K562 (cell line): ENCODE measurements at places on chromosomes 6 and 20. TPM values are rescaled to one million over a fixed set of nuclear protein-coding genes. Genes with fewer than 3 reads are reported as not detected.

The MRPL14 gene
- 143 and 149 TPM in 2 replicates for total RNA-seq

The DCDC2 gene
- 0.04 TPM in 1 of 2 replicates, not detected in the other for total RNA-seq

The CARMIL1 gene
- 0.13 TPM in 2 replicates for total RNA-seq

The ULBP3 gene
- total RNA-seq = 0.38 TPM in 1 of 2 replicates, not detected in the other

The GMDS gene
- 19.3 and 19.9 TPM in 2 replicates for total RNA-seq

The CALHM5 gene
- 0.02 and 0.04 TPM in 2 replicates for total RNA-seq

The GABRR1 gene
- not detected in 2 replicates for total RNA-seq

The SMLR1 gene
- total RNA-seq = 0.07 TPM in 1 of 2 replicates, not detected in the other

The SCUBE3 gene
- total RNA-seq = 0.02 TPM in 1 of 2 replicates, not detected in the other

DNA sequence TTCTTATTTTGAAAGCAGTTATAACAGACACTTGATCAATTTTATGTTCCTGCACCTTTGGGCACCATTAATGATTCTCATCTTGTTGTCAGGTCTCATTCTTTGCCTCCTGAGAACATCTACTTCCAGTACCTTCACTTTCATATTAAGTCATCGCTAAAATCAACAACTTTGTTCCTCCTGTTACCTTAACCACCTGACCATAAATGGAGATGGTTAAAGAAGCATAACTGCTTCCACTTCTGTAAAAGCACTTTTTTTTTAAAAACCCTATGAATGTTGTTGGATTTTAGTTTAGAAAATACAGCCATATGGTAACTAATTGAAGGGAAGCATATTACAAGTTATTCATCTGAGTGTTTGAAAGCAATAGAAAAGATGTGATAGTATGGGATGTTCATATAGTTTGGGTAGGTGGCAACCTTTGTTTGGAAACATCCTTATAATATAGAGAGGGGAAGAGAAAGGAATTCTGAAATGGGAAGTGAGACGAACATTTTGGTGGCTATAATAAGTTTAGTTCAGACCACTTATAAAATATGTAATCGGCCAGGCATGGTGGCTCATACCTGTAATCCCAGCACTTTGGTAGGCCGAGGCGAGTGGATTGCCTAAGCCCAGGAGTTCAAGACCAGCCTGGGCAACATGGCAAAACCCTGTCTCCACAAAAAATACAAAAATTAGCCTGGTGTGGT is 53.9 kb downstream of the AFG1L start:
- no peaks in the 10 kb centered on the region for H3K36me3 ChIP-seq
- H3K27me3 ChIP-seq = no peaks in the 10 kb centered on the region
- no peaks in the 10 kb centered on the region for H3K4me1 ChIP-seq
- no peak overlapping the region for H3K27ac ChIP-seq

DNA sequence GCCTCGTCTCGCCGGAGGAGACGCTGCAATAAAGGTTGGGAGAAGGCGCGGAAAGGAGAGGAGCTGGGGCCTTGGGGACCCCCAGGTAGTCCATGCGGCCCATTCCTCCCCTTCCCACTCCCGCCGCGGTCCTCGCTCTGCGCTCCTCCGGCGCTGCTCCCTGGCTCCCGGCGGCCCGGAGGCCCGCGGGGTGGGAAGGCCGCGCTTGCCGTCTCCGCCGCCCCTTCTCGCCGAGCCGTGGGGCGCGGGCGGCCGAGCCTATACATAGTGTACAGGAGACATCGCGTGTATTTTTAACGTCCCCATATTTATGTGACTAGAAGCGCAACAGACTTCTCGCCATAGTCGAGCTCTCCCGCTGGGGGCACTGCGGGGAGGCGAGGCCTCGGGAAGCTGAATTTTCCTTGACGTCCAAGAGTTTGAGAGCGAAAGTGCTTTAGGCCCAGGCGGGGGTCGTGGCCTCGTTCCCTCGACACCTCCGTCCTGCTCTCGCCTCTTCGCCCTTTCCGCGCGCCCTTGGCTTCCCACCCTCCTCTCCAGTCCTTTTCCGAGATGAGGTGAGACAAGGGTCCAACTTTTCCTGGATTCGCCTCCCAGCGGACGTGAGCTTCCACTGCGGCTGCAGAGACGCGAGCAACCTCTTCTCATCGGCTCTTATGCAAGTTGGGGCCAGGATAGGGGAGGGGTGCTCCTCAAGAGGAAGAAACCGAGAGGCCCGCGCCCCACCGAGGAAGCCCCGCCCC is 29.0 kb downstream of the SLC12A5 start:
- H3K27ac ChIP-seq = no peak overlapping the region
- no peaks in the 10 kb centered on the region; the same call in 2 of the 3 replicates for H3K4me1 ChIP-seq
- peaks cover 2% of the 10 kb centered on the region; the same call in 1 of the 2 replicates for H3K27me3 ChIP-seq
- DNase-seq = no peak
- H3K4me3 ChIP-seq = no peak overlapping the region

- no peak for DNase-seq
- no peak overlapping the region for H3K4me3 ChIP-seq
- H3K36me3 ChIP-seq = no peaks in the 10 kb centered on the region
- H3K27me3 ChIP-seq = no peaks in the 10 kb centered on the region
These were observed 542.2 kb downstream of the GRIK2 start for GRCh38 chr6:101935732-101936131.

GRCh38 chr20:53517146-53517545 is 76.5 kb downstream of the ZNF217 start:
- peaks cover 3% of the 10 kb centered on the region; the same call in 2 of the 3 replicates for H3K4me1 ChIP-seq
- no peak overlapping the region for H3K4me3 ChIP-seq
- peaks cover 7% of the 10 kb centered on the region; the same call in 2 of the 3 replicates for H3K27me3 ChIP-seq

DNA sequence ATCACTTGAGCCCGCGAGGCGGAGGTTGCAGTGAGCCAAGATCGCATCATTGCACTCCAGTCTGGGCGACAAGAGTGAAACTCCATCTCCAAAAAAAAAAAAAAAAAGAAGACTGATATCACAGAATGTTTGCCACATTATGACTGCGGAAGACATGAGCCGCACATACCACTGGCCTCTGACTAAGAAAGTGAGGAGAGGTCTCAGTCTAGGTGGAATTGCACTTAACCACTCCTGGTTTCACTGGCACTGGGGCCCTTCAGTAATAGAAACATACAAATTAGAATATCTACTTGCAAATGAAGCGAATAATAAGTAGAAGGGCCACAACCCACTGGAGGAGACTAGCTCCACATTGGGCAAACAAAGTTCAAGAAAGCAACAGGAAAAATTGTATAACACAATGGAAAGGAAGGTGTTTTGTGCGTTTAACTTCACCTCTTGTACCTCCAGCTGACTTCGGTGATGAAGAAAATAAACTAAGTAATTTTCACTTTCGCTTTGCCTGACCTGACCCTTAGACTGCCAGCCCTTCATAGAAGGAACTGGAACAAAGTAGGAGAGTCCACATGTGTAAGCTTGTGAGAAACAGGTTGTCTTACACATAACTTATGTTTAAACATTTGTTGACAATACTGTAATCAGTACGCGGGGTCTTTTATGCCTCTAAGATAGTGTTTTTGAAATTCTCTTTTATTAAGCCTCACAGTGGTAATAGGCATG is 147.5 kb upstream of the TSHZ2 start:
- no peaks in the 10 kb centered on the region for H3K36me3 ChIP-seq
- no peaks in the 10 kb centered on the region for H3K27me3 ChIP-seq

- H3K36me3 ChIP-seq = no peaks in the 10 kb centered on the region
- no peak for DNase-seq
- H3K27me3 ChIP-seq = no peaks in the 10 kb centered on the region
- no peak overlapping the region for H3K4me3 ChIP-seq
- no peak overlapping the region for H3K27ac ChIP-seq
These were observed 34.2 kb downstream of the ZNF391 start for GRCh38 chr6:27422651-27423332.

- H3K4me3 ChIP-seq = no peak overlapping the region
- no peak for DNase-seq
- no peak overlapping the region for H3K27ac ChIP-seq
- no peaks in the 10 kb centered on the region for H3K27me3 ChIP-seq
- no peaks in the 10 kb centered on the region for H3K4me1 ChIP-seq
These were observed 454.9 kb downstream of the BTBD3 start for GRCh38 chr20:12372557-12372956.

DNA sequence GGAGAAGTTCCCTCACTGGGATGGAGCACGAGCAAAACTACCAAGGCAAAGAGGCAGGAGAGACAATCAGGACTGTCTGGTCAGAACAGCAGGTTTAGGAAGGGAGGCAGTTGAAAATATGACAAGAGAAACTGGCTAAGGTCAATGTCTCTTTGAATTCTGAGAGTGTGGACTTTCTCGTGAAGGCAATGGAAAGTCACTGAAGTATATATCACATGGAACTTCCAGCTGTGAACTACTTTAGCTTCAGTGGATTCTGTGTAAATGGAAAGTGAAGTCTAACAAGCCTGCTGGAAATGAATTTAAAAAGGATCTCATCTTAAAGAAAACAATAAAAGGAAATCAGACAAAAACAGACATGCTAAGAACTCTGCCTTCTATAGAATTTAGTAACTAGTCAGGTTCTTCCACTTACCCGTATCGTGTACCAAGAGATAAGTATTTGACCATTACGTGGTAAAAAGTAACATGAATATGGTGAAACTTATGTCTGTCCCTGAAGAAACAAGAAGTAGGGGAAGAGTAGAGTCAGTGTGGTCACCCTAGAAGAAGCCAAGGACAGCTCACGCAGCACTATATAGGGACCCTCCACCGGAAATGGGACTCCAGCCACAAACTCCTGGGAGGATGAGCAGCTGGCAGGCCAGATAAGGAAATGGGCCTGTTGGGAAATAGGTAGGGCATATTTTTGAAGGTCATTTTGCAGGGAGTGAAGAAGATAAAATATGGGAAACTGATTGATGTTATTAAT is 123.4 kb downstream of the MAP7 start:
- no peaks in the 10 kb centered on the region; the same call in 2 of the 3 replicates for H3K27me3 ChIP-seq
- peak overlapping the region; percentile 65 for H3K27ac ChIP-seq
- H3K4me3 ChIP-seq = no peak overlapping the region
- peak; percentile 70 for DNase-seq
- no peaks in the 10 kb centered on the region; the same call in 1 of the 2 replicates for H3K4me1 ChIP-seq

- no peak overlapping the region for H3K27ac ChIP-seq
- H3K4me1 ChIP-seq = no peaks in the 10 kb centered on the region
- no peaks in the 10 kb centered on the region for H3K27me3 ChIP-seq
- H3K36me3 ChIP-seq = no peaks in the 10 kb centered on the region
These were observed 47.0 kb upstream of the NT5E start for GRCh38 chr6:85402922-85403321.

DNA sequence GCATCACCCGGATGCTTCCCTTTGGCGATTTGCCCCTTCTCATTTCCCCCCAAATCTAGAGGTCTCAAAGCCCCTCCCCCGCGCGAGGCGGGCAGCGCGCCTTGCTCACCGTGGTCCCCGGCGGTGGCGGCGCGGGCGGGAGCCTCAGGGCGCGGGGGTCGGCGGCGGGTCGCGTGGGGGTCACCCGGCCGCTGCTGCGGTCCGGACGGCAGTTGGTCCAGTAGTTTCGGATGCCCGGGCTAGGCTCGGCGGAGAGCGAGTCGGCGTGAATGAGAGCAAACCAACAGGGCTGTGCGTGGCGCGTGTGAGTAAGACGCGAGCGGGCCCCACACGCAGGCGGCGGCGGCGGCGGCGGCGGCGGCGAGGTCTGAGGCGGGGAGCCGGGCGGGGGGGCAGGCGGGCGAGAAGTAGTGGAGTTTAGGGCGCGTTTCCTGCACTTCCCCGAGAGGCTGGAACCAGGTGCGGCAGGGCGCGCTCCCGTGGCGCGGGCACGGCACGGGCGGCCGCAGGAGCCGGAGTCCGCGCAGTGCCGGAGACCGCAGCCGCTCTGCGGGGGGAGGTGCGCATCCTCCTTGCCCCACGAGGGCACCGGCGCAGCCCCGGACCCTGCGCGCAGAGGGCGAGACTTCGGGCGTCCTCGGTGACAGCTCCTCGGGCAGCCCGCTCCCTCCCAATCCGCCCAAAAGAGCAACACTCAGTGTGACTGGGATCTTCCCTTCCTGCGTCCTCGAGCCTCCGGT is 567 bp downstream of the HS3ST5 start:
- peaks cover 3% of the 10 kb centered on the region for H3K4me1 ChIP-seq
- no peak for DNase-seq
- H3K36me3 ChIP-seq = no peaks in the 10 kb centered on the region

GRCh38 chr6:116287689-116288282 is 8.1 kb upstream of the TSPYL1 start:
- H3K27ac ChIP-seq = no peak overlapping the region
- no peaks in the 10 kb centered on the region for H3K36me3 ChIP-seq
- H3K4me1 ChIP-seq = no peaks in the 10 kb centered on the region; the same call in 2 of the 3 replicates
- H3K4me3 ChIP-seq = no peak overlapping the region
- 0 out of 3 replicates have a peak, but pooled peaks cover 5% of the 10 kb centered on the region for H3K27me3 ChIP-seq
- peak; percentile 45 for DNase-seq

GRCh38 chr6:37696841-37697662 is 631 bp downstream of the MDGA1 start:
- no peak overlapping the region for H3K27ac ChIP-seq
- peak; percentile 63 for DNase-seq
- peaks cover 66% of the 10 kb centered on the region for H3K27me3 ChIP-seq
- peaks cover 3% of the 10 kb centered on the region; the same call in 2 of the 3 replicates for H3K4me1 ChIP-seq
- H3K4me3 ChIP-seq = peak overlapping the region; percentile 47

- H3K27ac ChIP-seq = no peak overlapping the region
- H3K4me1 ChIP-seq = no peaks in the 10 kb centered on the region
These were observed 31.8 kb upstream of the PHACTR3 start for GRCh38 chr20:59572515-59572914.

DNA sequence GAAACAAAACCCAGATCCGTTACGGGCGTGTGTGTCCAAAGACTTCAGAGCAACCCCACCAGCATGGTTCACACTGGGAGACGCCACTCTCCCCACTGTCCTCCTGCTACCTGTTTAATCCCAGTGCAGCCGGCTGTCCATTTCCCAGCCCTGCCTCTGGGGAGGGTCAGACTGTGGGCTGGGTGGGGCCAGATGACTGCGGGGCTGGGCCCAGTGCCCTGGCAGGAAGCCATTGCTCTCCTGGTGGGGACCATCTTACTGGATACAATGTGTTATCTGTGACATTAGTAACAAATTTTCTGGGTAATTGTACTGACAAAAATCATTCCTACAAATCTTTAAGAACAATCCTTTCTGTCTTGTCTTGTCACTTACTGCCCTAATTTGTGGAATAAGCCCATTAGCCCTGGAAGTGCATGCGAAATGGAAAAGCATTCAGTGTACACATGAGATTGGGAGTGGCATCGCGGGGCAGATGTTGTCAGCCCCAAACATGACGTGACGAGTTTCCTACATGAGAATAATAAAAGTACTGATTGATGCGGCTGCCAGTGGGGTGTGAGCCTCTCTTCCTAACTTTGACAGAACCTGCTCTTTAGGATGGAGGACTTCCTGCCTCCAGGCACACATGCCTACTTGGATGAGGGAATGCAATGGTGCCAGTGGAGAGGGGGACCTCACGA is 37.9 kb upstream of the PCMTD2 start:
- H3K36me3 ChIP-seq = no peaks in the 10 kb centered on the region
- H3K4me1 ChIP-seq = peaks cover 54% of the 10 kb centered on the region
- H3K27ac ChIP-seq = no peak overlapping the region
- H3K27me3 ChIP-seq = peaks cover 20% of the 10 kb centered on the region
- peak; percentile 56 for DNase-seq
- no peak overlapping the region for H3K4me3 ChIP-seq
